ENCODE measurements at places on chromosomes 7 and 10.

DNA sequence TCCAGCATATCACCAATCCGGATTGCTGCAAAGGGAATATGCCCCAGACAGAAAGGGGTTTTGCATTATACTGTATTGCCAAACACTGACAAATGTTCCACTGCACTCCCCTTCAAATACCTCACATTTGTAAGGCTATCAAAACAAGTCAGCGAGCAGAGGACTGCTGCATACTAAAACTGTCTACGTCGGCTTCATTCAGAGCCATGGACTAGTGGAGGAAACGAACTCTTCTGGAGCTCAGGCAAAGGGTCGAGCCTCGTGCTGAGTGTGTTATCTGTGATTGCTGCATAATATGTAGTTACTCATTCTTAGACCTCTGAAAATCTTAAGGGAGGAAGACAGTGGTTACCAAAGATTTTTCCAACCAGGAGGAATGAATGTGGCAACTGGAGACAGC lies 200.2 kb downstream of the DYNC1I1 start:
- DNase-seq = no peak

DNA sequence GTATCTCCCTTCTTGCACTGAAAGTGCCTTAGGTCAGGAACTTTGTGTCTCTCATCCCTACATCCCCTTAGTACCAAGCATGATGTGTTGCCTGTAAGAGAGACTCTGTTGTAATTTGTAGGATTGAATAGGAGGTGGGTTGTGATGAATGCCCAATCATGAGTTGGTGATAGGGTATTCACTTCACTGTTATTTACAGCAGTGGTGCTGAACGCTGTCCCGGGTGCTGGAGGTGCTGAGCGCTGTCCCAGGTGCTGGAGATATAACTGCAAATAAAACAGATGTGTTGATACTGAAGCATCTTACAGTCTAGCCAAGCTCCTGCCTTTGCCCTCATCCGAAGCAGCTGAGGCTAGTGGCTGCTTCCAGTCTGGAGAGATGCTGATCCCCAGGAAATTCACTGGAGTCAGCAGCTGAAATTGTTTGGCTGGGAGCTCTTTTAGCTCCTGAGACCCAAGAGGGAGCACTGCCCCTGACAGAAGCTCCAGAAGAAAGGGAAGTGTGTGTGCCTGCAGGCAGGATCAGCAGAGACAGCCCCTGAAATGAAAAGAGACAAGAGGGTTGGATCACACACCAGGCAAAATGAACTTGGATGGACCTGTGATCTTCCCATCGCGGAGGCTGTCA lies 183.4 kb downstream of the SORCS3 start:
- peak; percentile 2 for DNase-seq

- DNase-seq = no peak
Observed at GRCh38 chr7:28961972-28962371, 3.8 kb upstream of the TRIL start.

GRCh38 chr7:157973971-157974677 lies 613.5 kb downstream of the PTPRN2 start:
- DNase-seq = no peak

GRCh38 chr7:115679976-115680375 lies 350.6 kb downstream of the TFEC start:
- DNase-seq = peak; percentile 9

DNA sequence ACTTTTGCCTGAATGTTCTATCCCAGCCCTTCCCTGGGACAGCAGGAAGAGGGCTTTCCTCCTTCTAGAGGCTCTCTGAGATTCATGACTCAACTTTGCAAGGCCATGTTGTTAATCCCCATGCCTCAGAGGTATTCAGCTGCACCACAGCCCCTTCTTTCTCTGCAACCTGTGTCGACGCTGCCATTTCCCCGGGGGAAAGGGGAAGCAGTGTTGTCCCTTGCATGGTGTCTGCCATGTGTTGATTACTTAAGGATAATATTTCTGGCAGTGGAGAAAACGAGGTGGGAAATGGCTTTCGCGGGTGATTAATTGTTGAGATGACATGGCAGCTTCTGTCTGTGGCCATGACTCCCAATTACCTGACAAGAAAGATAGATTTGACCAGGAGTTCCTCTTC lies 133.1 kb downstream of the SORCS3 start:
- DNase-seq = no peak

DNA sequence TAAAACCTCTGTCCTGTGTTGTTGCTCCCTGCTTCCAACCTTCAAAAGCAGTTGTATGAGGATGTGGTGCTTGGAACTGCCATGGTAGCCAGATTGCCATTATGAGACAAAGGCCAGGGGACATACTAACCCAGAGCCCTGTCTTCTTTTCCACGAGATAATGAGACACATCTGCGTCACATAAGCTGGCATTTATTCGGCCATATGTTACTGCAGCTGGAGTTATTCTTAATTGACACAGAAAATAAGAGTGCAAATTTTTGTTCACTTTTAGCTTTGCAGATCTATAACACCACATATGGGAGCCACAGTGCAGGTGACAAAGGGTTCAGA lies 15.5 kb upstream of the PDLIM1 start:
- no peak for DNase-seq

- DNase-seq = no peak
Observed at GRCh38 chr7:95517870-95518269, 32.1 kb downstream of the ASB4 start.

DNA sequence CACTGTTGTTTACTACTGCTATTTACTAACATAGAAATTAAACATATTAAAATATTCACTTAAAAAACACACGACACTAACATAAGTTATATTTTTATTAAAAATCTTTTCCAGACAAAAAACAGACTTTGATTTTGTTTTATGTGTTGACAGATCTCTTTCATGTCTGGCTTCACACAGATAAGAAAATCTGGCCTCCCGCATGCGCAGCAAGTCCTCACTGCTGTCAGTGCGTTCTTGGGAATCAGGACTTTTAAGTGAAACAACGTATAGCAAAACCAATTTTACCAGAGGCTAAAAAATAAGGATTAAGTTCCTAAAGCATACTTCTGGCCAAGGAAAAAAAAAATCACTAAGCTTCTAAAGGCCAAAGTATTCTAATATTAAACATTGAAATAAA lies 1.2 kb upstream of the IDI1 start:
- DNase-seq = no peak

GRCh38 chr7:115749924-115750323 lies 280.6 kb downstream of the TFEC start:
- no peak for DNase-seq

DNA sequence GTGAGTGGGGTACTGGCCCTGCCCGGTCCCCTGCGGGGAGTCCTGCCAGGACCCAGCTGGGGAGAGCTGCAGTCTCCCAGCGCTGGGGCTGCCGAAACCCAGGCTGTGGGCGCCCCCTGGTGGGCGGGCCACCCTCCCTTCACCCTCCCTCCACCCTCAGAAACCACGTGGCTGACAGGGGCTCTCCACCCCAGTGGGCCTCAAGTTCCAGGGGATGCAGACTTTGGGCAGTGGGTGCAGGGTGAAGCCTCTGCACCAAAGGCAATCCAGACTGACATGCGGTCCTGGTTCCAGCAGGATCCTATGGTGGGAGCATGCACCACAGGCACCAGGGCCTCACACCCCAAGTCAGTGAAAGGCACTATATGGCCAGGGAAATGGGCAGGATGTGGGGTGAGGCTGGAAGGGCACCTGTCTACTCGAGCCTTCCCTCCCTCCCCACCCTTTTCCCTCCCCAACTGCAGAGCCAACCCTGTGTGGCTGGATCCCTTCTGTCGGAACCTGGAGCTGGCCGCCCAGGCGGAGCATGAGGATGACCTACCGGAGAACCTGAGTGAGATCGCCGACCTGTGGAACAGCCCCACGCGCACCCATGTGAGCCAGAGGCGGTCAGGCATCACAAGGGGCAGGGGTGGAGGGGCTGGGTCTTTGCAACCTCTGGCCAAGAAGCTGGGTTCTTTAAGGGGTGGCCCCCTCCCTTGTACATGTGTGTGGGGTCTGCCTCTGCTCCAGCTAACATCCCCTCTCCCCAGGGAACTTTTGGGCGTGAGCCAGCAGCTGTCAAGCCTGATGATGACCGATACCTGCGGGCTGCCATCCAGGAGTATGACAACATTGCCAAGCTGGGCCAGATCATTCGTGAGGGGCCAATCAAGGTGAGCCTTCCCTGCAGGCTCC lies 38.8 kb downstream of the PSAP start:
- DNase-seq = peak; percentile 65

DNA sequence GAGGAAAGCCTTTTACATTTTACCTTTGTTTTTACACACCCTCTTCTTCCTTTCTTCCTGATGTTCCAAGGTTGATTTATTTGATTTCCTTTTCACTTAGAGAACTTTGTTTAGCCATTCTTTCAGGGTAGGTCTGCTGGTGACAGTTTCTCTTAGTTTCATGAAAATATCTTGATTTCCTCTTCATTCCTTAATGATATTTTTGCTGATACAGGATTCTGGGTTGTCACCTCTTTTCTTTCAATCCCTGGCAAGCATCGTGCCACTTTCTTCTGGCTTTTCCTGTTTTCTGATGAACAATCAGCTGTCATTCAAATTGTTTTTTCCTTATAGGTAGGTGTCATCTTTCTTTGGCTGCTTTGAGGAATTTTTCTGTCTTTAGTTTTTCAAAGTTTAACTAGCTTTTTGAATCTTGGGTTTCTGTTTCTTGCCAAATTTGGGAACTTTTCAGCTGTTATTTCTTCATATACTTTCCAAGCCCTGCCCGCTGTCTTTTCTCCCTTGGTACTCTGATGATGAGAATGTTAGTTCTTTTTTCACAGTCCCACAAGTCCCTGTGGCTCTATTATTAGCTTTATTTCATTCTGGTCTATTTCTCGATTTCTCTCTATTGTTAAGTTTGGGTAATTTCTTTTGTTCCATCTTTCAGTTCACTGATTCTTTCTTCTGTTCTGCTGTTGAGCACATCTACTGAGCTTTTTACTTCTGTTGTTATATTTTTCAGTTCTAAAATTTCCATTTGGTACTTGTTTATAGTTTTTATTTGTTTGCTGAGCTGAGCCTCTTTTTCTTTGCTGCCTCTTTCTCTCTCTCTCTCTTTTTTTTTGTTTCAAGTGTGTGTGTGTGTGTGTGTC lies 102.6 kb downstream of the CCNY start:
- peak; percentile 69 for DNase-seq

- DNase-seq = no peak
Observed at GRCh38 chr7:24233386-24233785, 50.6 kb upstream of the NPY start.

GRCh38 chr10:48511066-48511874 lies 93.6 kb downstream of the ARHGAP22 start:
- no peak for DNase-seq

DNA sequence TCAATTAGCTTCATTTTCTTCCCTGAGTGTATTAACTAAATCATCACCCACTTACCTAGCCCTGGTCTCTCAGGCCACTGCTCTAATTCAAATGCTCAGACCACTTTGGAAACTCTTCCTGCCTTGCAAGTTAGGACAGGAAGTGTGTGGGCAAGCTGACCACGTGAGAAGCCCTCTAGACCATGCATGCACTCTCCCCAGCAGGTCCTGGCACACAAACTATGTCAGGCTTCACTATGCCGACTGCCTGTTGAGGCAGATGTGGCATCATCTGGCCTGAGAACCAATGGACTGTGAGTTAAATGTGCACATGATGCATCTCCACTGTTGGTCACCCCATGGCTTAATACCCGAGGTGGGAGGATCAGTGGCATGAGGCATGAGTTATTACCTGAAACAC lies 439.6 kb downstream of the GRID1 start:
- DNase-seq = no peak

DNA sequence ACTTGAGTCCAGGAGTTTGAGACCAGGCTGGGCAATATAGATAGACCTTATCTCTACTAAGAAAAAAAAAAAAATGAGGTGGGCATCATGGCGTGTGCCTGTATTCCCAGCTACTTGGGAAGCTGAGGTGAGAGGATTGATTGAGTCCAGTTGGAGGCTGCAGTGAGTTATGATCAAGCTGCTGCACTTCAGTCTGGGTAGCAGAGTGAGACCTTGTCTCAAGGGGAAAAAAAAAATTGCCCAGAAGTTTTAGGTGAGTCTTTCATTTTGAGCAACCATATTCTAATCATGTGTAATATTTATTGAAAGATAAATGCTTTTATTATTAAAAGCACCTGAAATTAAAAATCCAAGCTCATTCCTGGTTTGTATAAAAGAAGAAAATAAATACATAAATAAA lies 13.1 kb downstream of the INPP5F start:
- DNase-seq = no peak

DNA sequence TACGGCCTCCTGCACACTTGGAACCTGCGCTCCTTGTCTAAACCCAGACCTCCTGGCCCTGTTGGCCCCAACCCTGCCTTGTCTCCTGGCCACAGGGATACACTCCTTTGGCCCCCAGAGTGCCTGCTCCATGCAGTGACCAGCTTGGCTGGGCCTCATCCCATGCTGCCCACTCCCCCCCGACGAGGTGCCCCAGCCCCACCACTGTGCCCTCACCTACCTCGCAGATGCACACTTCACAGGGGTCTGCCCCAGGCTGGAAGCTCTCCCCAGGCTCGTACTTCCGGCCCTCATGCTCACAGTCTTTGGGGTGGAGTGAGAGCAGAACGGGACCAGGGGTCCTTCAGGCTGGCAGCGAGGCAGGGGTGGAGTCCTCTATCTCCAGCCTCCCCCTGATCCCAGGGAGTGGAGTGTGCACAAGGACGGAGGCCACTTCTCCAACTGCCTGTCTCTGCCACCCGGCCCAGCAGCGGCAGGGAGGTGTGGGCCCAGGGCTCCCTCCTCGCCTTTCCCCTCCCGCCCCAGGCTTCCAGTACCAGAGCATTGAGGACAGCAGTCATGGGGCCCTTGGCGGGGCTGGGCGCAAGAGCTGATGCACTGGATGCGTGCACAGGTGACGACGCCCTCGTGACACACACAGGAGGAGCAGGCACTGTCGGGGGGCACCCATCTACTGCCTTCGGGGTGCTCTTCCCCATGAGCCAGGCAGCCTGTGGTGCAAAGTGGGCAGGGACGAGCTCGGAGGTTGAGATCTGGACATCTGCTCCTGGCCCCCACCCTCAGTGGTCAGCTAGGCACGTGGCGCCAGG lies 22.1 kb downstream of the ATP6V1F start:
- no peak for DNase-seq

DNA sequence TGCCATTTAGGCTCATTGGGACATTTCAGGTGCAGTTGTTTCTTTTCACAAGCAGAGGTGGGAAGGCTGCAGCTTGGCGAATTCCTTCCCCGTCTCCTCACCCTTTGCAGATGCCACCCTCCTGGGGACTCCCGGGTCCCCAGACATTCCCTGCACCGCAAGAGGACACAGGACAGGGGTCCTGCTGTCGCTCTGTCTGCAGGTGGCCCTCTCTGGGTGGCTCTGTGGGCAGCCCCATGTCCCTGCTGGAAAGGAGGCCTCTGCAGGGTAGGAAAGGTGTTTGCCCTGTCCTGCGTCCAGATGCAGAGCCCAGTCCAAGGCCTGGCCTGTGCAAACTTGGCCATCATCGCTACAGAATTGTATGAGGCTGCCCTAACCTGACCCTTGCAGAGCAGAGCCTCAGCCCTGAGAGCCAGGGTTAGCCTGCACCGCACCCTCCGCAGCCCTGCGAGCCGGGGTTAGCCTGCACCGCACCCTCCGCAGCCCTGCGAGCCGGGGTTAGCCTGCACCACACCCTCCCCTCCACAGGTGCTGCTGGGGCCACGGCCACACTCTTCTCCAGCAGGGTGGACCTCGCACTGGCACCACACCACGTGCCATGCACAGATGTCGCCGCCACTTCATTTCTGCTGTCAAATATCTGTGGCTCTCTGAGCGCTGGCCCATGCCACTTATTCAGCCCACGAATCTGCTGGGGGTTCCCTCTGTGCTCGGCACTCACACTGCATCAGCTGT lies 61.0 kb downstream of the CFAP46 start:
- no peak for DNase-seq

- peak; percentile 7 for DNase-seq
Observed at GRCh38 chr10:78976825-78977755, 91.7 kb upstream of the ZMIZ1 start.

All from inflammatory macrophage treated with lipopolysaccharide for 1 hour (primary cell).